Fibroblast of lung (primary cell): ENCODE measurements at places on chromosomes 12 and 14.
A peak's percentile ranks its signal among the peaks of the same experiment; 100 is the strongest.

DNA sequence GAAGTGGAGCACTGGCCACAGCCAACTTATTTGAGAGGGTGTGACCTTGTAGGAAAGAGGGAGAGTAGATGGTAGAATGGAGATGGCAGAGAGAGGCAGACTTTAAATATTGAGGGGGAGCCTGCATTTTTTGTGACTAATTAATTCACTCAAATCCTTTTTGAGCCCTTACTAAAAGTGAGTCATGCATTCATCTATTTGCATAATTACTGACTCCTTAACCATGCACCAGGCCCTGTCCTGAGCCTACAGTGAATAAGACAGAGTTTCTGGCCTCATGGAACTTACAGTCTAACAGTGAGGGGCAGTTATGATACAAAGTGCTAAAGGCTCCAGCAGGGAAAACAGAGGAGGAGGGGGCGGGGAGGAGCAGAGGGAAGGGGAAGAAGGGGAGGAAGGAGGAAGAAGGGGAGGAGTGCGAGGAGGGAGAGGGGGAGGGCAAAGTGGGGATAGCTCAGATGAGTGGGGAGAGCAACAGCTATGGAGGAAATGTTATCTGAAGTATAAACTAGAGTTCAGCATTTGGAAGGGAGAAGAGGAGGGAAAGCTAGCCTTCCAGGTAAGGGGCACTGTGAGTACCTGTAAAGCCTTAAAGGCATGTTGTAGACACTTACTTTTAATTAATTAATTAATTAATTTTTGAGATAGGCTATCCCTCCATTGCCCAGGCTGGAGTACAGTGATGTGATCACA lies 7.5 kb upstream of the CTDSP2 start:
- DNase-seq, result no peak

GRCh38 chr12:46585854-46586621 lies 213.5 kb upstream of the SLC38A2 start:
- peak; percentile 93 for DNase-seq

GRCh38 chr12:389142-390096 lies at the start of gene KDM5A:
Gene KDM5A (minus strand): TSS chr12:389320. CDS start chr12:389091, 229 bp downstream.
- peak; percentile 96 for DNase-seq

DNA sequence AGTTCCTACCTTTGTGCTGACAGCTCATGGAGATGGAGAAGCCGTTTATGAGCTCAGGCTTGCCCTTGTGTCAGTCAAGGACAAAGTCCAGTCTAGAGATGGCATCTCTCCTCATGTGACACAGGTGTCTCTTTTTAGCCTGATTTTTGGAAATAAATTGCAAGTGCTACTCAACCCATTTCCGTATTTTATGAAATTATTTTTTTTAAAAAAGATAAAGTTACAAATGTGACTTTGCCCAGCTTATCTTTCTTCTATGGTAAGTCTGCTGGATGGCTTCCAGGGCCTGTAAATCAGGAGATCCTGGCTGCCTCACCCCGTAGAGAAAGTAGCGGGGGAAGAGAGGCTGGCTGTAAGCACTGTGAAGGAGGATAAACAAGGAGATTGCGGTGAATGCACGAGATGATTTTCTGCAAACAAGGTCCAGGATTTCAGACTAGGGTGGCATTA lies 169.7 kb downstream of the MYRFL start:
- DNase-seq, result no peak

GRCh38 chr12:127657036-127657435 lies 609.9 kb upstream of the TMEM132C start:
- peak; percentile 58 for DNase-seq

DNA sequence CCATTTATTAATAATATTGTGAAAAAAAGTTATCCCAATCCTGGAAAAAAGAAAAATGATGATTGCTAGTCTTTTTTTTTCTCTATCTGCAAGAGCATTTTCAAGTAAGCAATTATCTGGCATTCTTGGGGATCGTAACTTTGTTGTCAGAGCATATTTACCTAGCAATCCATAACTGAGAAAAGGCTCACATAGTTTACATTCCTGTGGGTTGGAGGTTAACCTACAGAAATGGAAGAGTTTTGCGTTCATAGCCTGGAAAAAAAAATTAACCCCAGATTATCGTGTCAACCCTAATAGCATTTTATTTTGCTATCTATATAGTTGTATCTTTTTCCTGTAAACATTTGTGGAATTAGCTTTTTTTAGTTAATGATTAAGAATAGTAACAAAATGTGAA lies 292.3 kb downstream of the DAD1 start:
- peak; percentile 44 for DNase-seq

DNA sequence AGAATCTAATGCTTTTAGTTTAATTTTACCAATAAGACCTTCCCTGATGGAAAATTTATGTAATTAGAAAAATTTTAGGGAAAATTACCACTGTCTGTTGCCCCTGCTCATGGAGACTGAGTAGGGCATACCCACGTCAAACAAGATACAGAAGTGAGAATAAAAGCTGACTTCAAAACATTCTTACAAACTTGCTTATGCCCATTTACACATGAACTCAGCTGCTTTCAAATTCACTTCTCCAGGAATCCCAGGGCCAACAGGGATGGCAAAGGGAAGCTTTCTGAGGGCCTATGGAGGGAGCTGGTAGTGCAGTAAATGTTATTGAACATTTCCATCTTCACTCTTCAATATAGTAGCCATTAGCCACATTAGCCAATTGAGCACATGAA lies 4.8 kb upstream of the NINJ2 start:
- no peak for DNase-seq

- peak; percentile 82 for DNase-seq
Observed at GRCh38 chr12:99157946-99158345, 489.6 kb upstream of the GARIN6 start.

DNA sequence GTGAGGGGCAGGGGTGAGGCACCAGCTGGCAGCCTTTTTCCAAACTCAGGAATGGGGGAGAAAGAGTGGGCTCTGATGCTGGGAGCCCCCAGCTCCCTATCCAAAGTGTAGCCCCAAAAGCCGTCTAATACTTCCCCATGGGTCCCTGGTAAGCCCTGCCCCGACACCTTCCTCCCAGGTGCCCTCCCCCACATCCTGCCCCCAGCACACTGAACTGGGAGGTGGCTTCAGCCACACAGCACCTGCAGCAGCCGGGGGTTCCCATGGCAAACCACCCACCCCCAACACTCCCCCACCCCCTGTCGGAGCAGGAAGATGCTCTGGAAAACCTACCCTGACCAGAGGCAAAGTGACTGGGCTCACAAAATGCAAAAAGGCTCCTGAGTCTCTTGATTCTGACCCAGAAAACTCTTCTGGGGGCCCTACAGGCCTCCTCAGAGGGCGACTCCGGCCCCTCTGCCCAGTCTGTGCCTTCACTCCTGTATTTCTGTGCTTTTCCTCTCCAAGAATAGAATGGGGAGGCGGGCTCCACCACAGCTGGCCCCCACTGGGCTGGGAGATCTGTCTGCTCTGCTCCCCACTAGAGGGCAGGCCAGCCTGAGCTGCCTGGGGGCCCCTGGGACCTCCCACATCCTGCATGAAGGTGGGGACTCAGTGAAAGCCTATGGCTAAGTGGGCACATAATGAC lies 81.6 kb downstream of the ITPK1 start:
- DNase-seq, result no peak

- DNase-seq, result no peak
Observed at GRCh38 chr12:4742416-4742970, 22.3 kb downstream of the GALNT8 start.

- no peak for DNase-seq
Observed at GRCh38 chr14:76088771-76089571, 62.8 kb upstream of the GPATCH2L start.

- DNase-seq, result no peak
Observed at GRCh38 chr12:127592245-127592644, 674.7 kb upstream of the TMEM132C start.

DNA sequence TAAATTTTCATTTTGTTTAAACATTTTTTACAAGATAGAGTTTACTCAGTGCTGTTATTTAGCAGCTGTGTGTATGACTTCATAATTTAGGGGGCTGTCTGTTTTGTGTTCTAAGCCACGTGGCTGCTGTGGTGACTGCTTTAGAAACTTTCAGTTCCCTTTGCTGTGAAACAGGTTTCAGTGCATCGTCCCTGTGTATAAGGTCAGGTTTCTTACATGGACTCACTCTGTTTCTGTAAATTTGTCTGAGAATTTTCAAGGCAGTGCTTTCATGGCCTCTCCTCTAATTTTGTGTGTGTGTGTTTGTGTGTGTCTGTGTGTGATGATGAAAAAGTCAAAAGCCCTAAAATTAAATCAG lies 32.4 kb downstream of the BICD1 start:
- DNase-seq, result peak; percentile 69

- peak; percentile 46 for DNase-seq
Observed at GRCh38 chr12:114414031-114414865, 8.3 kb upstream of the TBX5 start.

DNA sequence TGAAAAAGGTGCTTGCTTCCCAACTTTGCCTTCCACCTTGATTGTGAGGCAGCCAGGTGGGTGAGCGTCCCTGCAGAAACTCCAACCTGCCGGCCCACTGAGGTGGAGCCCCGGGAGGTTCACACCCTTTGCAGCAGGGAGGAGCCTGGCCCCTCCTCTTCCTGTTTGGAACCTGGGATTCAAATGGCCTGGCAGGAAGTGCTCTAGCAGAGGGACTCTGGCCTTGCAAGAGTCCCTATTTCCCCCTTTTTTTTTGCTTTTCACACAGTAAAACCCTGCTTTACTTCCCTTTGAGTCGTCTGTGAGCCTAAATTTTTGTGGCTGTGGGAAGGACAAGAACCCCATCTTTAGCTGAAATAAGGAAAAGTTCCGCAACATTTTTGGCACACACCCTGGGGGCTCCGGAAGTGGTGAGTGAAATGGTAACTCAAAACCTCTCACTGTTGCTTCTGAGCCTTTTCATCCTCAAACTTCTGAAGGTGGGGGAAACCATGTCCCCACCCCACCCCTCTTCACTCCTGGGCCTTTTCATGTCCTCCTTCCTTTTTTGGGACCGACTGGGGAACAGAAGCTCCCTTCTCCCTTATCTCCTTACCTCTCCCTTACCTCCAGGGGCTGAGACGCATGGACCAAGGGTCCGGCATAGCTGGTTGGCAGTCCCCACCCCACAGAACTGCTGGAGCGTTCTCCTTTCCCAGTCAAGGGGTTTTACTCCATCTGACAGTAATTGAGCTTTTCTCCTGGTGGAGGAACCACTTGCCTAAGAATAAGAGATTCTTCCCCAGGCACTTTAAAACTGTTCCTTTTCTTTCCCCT lies 102.0 kb downstream of the KCNMB4 start:
- no peak for DNase-seq

DNA sequence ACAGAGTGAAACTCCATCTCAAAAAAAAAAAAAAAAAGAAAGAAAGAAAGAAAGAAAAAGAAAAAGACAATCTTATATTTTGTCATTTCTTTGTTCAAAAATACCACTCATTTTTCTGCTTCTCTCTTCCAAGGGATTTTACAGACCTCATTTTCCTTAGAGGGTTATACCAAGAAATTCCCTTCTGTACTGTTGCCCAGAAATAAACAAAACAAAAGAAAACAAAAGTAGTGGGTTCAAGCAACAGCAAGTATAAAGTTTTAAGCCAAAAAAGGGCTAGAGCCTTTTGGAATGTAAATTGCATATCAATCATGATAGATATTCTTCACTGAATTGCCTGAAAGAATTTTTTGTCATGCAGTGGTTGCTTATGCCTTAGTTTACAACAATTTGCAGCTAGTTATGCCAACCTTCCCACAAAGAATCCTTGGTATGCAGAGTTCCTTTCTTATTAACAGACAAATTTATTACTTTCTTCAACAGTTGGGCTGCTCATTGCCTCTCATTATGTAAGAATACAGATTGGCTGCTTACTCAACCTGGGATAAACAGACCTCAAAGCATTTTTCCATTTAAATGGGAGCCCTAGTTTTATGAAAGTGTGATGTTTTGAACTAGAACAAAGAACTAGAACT lies 129.1 kb upstream of the PPFIA2 start:
- DNase-seq, result no peak

DNA sequence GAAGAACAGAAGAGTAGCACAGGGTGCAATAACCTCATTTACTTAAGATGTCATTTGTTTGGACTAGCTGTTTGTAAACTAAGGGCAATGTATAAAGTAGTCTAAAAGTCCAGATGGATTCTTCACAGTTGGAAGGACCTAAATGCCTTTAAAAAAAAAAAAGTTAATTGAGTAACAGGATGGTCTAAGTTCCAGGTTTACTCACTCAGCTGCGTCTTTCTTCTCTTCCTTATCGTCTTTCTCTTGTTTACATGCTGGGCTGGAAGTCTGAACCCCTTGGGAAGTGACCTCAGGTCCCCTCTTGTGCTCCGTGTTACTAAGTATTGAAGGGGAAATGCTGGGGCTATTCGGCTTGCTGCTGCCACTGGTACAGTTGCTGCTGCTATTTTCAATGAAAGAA lies 82.5 kb downstream of the SH2B3 start:
- DNase-seq, result peak; percentile 28

GRCh38 chr14:102754370-102755262 lies 22.6 kb upstream of the TRAF3 start:
- no peak for DNase-seq

GRCh38 chr14:69682621-69683263 lies 71.3 kb downstream of the SUSD6 start:
- DNase-seq, result peak; percentile 34

GRCh38 chr12:53935383-53936341 lies 3.0 kb upstream of the HOXC13 start:
- no peak for DNase-seq

DNA sequence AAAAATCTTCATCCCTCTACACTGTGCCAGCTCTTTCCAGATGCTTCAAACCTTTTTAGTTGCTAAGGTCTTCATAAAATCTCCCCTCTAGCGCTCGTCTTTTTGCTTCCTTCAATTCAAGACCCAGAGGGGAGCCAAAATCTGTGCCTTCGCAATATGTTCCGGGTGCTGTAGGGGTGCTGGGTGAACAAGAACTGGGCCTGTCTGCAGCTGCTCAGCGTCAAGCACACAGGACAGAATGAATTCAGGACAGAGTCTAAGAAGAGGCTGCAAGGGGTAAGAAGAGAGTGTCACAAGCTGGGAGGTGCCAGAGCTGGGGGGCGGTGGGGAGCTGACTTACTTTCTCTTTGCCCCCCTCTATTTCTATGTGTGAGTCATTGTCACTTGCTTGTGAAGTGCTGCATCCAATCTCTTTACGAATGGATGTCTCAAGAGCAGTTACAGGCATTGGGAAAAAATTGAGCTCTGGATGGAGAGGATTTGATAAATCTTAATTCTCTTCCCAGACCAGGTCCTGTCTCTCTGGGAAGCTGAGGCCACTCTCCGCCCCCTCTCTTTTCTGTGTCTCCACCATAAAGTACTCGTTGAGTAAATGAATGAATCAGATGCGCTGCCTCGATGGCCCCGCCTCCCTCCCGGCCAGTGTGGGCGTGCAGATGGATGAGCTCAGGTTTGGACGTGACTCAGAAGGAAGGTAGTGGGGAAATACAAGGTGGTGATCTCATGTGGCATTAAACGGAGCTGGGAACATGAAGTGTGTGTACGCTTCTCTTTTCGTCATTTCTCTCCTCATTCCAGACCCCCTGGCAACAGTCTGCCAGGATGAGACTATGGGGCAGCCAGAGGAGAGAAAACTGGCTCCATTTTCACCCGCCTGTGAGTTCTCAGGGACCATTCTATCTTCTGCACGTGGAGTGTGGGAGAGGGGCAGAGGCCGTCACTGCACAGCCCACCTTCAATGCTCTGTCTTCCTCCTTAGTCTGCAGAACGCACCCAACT lies 91.3 kb downstream of the TSPAN9 start:
- DNase-seq, result peak; percentile 83

- peak; percentile 7 for DNase-seq
Observed at GRCh38 chr12:40104461-40105264, 1.2 kb downstream of the SLC2A13 start.

- no peak for DNase-seq
Observed at GRCh38 chr12:90925562-90925961, 29.4 kb downstream of the CCER1 start.

GRCh38 chr14:81337073-81337472 lies 63.1 kb downstream of the STON2 start:
- DNase-seq, result no peak
